ENCODE measurements at places on chromosomes 4 and X. TPM values are rescaled to one million over a fixed set of nuclear protein-coding genes. Genes with fewer than 3 reads are reported as not detected.

DNA sequence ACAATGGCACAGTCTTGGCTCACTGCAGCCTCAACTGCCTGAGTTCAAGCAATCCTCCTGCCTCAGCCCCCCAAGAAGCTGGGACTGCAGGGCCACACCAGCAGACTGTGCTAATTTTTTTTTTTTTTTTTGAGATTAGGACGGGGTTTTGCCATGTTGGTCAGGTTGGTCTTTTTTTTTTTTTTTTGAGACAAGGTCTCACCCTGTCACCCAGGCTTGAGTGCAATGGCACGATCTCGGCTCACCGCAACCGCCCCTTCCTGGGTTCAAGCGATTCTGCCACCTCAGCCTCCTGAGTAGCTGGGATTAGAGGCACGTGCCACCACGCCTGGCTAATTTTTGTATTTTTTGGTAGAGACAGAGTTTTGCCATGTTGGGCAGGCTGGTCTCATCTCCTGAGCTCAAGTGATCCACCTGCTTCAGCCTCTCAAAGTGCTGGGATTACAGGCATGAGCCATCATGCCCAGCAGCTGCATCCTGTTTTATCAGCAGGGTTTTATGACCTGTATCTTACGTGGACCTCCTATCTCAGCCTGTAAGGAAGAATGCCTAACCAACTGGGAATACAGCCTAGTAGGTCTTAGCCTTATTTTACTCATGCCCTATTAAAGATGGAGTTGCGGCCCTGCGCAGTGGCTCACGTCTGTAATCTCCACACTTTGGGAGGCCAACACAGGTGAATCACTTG, 13.2 kb upstream of the MRPL1 start:
- DNase-seq, result no peak

GAGE1 gene
- not detected for total RNA-seq

TMPRSS11B gene
- not detected for total RNA-seq

DNA sequence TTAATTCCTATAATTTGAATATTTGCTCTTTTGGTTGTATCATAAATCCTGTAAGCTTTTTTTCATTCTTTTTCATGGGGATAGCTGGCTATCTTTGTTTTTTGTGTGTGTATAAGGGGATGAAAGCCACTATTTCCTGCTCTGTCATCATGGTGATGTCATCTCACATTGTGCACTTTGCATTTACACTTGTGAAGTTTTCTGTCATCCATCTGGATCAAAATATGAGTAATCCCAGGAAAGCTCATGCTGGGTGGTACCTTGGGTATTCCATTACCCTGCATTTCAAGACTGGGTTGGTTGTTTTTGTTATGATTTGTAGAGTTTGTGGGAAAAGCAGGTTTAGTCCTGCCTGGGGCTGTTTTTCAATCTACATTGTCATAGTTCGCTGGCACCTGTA, 367.3 kb downstream of the CHIC1 start:
- DNase-seq, result no peak

GRCh38 chrX:72351606-72352334, 46.1 kb upstream of the CITED1 start:
- peak; percentile 3 for DNase-seq

GRCh38 chr4:8272472-8273428, 3.2 kb downstream of the HTRA3 start:
- DNase-seq, result peak; percentile 56

GAGE12H gene
- not detected for total RNA-seq

NIPAL1 gene
- total RNA-seq, result 0.04 TPM

DNA sequence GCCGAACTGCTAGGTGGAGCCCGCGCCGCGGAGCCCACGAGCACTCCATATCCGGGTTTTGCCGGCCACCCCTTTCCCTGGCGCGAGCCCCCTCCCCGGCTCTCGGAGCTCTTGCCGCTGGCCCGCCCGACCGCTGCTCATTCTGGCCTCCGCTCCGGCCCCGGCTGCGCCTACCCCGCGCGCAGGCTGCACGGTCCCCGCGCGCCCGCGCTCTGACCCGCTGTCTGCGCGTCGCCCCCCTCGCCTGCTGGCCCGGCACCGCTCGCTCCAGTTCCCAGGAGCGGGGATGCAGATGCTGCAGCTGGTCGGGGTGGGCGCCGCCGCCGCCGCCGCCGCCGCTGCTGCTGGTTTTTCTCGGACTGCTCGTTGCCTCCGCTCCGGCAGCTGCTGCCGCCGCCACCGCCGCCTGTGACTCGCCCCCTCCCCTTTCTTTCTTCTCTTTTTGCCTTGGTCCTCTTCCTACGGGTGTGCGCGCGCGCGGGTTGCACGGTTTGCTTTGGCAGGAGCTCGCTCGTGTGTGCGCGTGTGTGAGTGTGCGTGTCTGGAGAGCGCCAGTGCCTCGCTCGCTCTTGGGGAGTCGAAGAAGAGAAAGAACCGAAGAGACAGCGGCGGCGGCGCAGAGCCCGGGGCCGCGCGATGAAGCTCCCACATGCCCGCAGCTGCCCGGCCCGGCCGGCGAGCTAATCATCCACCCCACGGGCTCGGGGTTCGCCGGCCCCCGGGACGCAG, at the start of gene ADGRL3:
ADGRL3 (plus strand) TSS at position 140 of the 729 bp plus-strand sequence.
- DNase-seq, result peak; percentile 41

PPP1R2C gene
- not detected for total RNA-seq

DNA sequence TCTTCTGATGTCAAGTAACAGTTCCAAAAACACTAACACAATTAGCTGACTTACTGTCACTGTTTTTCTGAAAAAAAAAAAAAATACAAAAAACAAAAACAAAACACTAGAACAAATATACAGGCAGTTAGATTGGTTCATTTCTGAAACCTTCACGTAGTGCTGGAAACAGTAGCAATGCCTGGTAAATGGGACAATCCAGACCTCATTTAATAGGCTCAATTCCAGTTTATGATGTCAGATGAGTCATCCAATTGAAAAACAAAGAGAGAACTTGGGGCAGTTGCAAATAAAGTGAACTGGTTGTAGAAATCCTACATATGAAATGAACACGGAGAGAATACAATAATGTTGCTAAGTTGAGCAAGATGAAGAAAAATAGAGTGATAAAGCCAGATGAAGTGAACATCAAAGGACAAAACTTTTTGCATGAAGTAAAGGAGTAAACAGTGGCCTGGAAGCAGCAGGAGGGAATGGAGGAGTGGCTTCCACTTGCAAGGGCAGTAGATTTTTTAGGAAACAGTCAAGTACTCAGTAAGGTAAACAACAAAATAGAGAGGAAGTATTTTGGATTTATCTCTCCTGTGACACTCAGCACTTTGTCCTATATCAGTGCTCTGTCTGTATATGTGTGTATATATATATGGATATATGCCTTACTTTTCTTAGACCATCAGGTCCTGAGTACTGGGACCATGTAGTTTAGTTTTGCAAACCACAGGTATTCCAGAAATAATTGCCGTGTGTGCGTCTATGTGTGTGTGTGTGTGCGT, 39.3 kb upstream of the MAGEA10 start:
- DNase-seq, result no peak

GRCh38 chrX:68232206-68232605, 201.1 kb downstream of the OPHN1 start:
- DNase-seq, result no peak

DNA sequence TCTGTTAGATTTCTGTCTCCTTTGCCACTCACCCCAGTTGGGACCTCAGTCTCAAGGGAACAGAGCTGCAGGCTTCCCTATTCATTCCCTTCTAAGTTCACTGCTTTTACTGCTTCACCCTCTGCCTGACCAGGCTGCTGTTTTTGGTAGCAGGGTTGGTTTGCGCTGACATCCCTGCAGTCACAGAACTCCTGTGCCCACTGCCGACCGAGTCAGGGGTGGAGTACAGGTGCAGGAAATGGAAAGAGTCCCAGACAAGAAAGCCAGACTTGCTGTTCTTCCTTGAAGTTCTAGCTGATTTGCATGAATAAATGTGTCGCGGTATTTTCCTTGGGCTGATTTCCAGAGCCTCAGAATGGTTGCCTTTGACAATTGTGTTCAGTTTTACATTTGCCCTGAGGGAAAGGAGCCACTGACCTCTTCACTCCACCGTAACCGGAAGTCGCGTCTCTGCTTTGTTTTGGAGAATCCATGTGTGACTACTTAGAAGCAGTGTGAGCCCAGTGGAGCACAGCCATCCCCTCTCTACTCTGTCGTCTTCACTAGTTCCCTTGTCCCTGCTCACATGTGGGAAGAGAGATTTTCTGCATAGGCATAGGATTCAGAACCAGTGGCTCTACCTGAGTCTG, 84.8 kb downstream of the TNIP2 start:
- no peak for DNase-seq

GRCh38 chrX:40663078-40663740, 15.8 kb upstream of the CXorf38 start:
- DNase-seq, result no peak

DNA sequence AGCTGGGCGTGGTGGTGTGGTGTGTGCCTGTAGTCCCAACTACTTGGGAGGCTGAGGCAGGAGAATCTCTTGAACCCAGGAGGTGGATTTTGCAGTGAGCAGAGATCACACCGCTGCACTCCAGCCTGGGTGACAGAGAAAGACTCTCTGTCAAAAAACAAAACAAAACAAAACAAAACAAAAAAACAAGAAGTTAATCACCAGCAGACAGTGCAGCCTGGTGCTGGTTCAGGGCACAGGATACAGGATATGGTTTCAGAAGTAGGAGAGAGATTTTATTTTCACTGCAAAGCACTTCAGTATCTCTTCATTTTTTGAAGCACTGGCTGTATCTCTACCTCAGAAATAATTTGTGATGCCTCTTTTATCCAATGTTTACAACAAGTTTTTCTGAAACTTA, 1222.9 kb upstream of the PRKX start:
- no peak for DNase-seq

DNA sequence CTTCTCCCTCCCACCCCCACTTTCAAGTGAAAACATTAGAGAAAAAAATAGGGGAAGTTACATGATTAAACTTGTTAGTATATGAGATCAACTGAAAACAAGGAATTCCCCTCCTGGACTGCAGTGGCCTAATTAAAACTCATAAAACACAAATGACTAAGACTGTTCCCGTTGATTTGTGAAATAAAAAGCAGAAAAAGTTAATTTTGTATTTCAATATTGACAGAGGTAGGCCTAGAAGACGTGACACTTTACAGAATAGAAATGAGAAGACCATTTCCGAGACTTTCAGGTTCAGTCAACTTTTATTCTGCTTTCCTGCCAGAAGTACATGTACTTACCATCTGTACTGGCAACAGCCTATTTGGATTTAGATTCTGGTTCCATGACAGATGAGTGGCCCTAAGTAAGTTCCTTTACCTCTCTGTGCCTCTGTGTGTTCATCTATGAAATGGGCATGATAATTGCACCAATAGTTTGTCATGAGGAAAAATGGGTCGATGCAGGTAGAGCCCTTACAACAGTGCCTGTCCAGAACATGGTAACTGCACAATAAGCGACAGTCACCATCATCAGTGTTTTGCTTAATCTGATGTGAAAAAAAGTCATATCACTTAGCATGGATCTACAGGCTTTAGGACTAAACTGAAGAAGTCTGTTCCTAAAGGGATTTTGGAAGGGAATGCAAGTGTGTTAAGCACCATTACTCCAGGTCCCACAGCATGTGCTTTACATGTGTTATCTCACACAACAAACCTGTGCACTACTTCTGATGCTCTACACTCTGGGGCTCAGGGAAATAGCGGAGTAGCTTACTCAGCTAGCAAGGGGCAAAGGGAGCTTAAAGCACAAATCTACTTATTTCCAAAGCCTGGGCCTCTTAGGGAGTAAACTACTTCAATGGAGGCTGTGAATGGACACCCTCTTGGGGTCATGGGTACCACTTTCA, 562.3 kb upstream of the DIPK2B start:
- no peak for DNase-seq

CA5B gene
- 4.8 TPM for total RNA-seq

DIAPH2 gene
- 13.1 TPM for total RNA-seq

PPARGC1A gene
- 111 TPM for total RNA-seq

DNA sequence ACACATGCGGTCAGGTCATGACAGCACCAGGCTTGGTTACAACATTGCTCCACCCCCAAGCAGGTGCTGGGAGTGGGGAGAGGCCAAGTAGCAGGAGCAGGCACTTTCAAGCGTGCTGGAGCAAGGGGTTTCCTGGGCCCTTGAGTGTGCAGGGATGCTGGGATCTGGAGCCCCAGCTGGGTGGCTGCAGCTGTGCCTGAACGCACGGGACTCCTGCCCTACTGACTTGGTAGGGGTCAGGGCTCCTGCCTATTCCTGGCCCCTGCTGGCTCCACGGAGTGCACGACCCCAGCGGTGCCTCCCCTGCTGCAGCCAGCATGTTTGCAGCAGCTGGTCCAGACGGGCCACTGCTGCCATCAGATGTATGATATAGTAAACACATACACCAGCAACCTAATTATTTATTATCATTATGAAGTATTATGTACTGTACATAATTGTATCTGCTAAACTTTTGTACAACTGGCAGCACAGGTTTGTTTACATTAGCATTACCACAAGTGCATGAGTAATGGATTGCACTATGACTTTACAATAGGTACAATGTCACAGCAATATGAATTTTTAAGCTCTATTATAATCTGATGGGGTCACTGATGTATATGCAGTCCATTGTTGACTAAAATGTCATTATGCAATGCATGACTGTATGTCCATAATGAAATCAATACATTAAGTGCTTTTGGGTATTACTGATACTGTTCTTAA, 620.6 kb downstream of the RAPGEF2 start:
- no peak for DNase-seq

SMARCA1 gene
- total RNA-seq, result 33.9 TPM

DNA sequence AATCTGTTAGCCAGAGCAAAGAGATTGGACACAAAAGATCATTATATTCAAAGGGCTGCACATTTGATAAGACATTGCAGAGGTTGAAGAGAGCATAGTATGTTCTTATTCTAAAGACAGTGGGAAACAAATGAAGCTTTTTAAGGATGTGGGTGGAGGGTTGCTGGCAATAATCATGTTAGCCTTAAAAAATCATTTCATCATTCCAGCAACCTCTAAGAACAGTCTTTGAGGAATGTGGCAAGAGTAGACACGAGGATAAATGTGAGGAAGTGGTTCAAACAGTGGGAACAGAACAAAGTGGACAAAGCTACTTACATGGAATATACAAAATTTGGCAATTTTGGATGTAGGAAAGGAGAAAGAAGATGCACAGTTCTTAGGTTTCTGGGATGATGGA, 167.3 kb upstream of the SPRY1 start:
- no peak for DNase-seq

RAB39B gene
- total RNA-seq, result 0.25 TPM

IL15 gene
- total RNA-seq, result 1.8 TPM

GPR101 gene
- not detected for total RNA-seq

DNA sequence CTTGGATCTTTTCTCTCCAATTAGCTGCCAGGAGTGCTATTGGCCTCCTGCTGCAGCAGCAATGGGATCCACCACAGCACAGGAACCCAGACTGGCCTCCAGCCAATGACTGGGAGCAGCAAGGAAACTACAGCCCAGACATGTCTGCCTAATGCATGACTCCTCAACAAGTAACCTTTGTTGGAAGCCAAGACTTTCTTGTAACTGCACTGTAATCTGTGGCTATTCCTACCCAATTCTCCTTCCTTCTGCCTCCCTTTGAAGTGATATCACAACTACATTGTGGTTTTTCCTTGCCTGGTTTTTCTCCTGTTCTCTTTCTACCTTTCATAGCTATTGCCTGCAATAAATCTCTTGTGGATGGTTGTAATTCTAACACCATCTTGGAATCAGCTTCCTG, 39.8 kb downstream of the SNCA start:
- DNase-seq, result no peak

- DNase-seq, result no peak
Measured at GRCh38 chrX:150227873-150228410, 135.2 kb upstream of the MAMLD1 start.

NMU gene
- total RNA-seq, result not detected

PAPSS1 gene
- total RNA-seq, result 10.3 TPM

All from heart right ventricle (tissue), 16 donors.